ENCODE measurements at places on chromosomes 12 and 14. TPM values are rescaled to one million over a fixed set of nuclear protein-coding genes. Genes with fewer than 3 reads are reported as not detected.

MYH6 gene
- not detected for polyA plus RNA-seq

GPR84 gene
- polyA plus RNA-seq, result not detected

TMTC3 gene
- 32.2 TPM for polyA plus RNA-seq

TDG gene
- polyA plus RNA-seq, result 16.4 TPM

ARG2 gene
- polyA plus RNA-seq, result 40.1 TPM

CELA1 gene
- polyA plus RNA-seq, result not detected

AHNAK2 gene
- polyA plus RNA-seq, result 6.1 TPM

AGAP2 gene
- polyA plus RNA-seq, result 0.48 TPM

ARHGAP9 gene
- polyA plus RNA-seq, result not detected

KRT77 gene
- not detected for polyA plus RNA-seq

CLEC6A gene
- polyA plus RNA-seq, result not detected

MYO1A gene
- polyA plus RNA-seq, result not detected

SSPN gene
- 4.0 TPM for polyA plus RNA-seq

INHBC gene
- polyA plus RNA-seq, result not detected

MBD6 gene
- polyA plus RNA-seq, result 1.6 TPM

NEUROD4 gene
- not detected for polyA plus RNA-seq

VIPAS39 gene
- 19.5 TPM for polyA plus RNA-seq

CHGA gene
- polyA plus RNA-seq, result not detected

DHRS2 gene
- not detected for polyA plus RNA-seq

GLI1 gene
- 0.62 TPM for polyA plus RNA-seq

SIX6 gene
- not detected for polyA plus RNA-seq

GPR132 gene
- 0.20 TPM for polyA plus RNA-seq

PLEKHA5 gene
- 29.6 TPM for polyA plus RNA-seq

KRT3 gene
- polyA plus RNA-seq, result not detected

MMP19 gene
- polyA plus RNA-seq, result not detected

IFI27 gene
- 29.9 TPM for polyA plus RNA-seq

ANKS1B gene
- 116 TPM for polyA plus RNA-seq

SVOP gene
- 2.7 TPM for polyA plus RNA-seq

RDH16 gene
- polyA plus RNA-seq, result not detected

NRXN3 gene
- 113 TPM for polyA plus RNA-seq

TMEM229B gene
- polyA plus RNA-seq, result 2.0 TPM

FLVCR2 gene
- polyA plus RNA-seq, result not detected

NANOG gene
- 0.09 TPM for polyA plus RNA-seq

CMA1 gene
- not detected for polyA plus RNA-seq

INSM2 gene
- 5.3 TPM for polyA plus RNA-seq

Data from Purkinje cell (primary cell).